ENCODE measurements at places on chromosomes 13 and 19. TPM values are rescaled to one million over a fixed set of nuclear protein-coding genes. Genes with fewer than 3 reads are reported as not detected.

The CYP2S1 gene
- 13.2 TPM for total RNA-seq

The LILRA1 gene
- 8.3 TPM for total RNA-seq

DNA sequence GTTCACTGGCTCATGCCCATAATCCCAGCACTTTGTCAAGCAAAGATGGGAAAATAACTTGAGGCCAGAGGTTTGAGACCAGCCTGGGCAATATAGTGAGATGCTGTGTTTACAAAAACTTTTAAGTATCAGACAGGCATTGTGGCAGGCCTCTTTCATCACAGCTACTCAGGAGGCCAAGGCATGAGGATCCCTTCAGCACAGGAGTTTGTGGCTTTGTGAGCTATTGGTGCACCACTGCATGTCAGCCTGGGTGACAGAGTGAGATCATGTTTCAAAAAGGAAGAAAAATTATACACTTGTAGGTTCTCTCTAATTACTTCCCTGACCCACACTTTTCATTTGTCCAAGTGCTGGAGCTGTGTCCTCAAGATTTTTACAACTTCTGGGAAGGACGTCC lies 11.5 kb upstream of the LGALS14 start:
- H3K27me3 ChIP-seq = peaks cover 17% of the 10 kb centered on the region
- H3K4me3 ChIP-seq = no peak overlapping the region
- no peak for DNase-seq
- no peaks in the 10 kb centered on the region for H3K36me3 ChIP-seq

The CD70 gene
- 0.40 TPM for total RNA-seq

- DNase-seq = no peak
- no peaks in the 10 kb centered on the region for H3K36me3 ChIP-seq
- no peaks in the 10 kb centered on the region for H3K4me1 ChIP-seq
Measured at GRCh38 chr13:108963846-108964600, 334.6 kb downstream of the MYO16 start.
